ENCODE measurements at places on chromosomes 1 and 21.
A peak's percentile ranks its signal among the peaks of the same experiment; 100 is the strongest.

DNA sequence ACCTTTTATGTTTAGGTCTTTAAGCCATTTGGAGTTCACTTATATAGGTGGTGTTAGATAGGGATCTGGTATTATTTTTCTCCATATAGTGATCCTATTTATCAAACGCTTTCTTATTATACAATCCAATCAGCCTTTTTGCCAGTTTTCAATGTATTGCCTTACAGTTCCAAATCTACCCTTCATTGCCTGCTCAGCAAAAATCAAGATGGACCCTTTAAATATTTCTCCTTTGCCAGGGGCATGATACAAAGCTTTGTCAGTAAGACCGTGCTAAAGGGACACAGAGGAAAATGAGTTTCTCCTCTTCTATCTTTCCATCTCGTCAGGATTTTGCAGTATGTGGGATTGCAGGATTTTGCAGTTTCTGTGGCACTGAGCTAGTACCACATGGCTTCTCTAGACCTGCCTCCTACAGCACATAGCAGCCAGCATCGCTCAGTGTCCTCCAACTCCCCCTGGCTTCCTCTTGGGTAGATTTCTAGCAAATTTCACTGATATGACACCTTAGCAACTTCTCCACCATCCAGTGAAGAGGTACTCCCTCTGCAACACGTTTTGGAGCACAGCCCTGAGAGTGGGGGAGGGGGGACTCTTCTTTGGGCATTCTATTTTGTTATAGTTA is 22.5 kb upstream of the CAP1 start:
- no peak for DNase-seq

DNA sequence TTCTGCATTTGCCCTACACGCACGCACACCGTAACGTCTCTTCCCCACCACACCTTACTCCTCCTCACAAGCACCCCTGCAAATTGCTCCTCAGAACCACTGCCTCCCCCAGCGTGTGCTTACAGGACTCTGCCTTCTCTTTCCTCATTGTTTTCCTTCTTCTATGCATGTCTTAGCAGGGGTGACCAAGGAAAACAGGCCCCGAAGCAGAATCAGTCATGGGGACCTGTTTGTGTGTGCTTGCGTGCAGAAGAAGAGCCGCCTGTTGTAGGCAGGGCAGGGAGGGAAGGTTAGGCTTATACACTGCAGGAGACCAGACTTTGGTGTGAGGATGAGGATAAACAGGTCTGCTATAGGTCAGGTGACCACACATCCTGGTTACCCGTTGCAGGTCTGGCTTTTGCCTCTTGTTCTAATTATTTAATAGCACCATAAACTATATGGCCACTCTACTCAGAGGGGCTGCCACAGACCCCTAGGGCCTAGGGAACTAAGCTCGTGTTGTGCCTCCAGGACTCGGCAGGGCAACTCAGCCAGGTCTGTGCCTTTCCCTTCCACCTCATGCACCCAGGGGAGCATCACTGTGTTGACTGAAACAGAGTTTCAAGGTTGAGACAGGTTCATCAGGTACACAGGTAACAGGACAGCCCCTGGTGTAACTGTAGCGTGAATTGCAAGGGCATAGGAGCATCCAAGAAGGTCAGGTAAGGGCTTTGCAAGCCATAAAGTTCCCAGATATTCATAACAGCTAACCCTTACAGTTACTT is 60.8 kb upstream of the EPS8L3 start:
- DNase-seq = no peak

GRCh38 chr1:229022595-229023333 is 248.1 kb upstream of the RAB4A start:
- no peak for DNase-seq

DNA sequence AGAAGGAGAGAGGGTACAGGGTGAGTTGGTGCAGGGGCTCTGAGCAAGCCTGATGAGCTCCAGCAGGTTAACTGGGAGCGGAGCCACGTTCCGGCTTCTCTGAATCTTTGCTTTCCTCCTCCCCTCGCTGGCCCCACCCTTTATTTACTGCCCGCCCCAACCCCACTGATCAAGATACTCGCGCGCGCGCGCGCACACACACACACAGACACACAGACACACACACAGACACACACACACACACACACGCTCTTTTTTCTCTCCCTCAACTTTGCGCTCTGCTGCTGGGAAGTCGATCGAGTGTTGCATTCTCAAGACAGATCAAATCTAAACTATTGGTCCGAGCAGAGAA is at the start of gene GRIK1:
Gene GRIK1, minus strand, starts transcription at position 73 of the 352 bp plus-strand sequence.
- DNase-seq = no peak

DNA sequence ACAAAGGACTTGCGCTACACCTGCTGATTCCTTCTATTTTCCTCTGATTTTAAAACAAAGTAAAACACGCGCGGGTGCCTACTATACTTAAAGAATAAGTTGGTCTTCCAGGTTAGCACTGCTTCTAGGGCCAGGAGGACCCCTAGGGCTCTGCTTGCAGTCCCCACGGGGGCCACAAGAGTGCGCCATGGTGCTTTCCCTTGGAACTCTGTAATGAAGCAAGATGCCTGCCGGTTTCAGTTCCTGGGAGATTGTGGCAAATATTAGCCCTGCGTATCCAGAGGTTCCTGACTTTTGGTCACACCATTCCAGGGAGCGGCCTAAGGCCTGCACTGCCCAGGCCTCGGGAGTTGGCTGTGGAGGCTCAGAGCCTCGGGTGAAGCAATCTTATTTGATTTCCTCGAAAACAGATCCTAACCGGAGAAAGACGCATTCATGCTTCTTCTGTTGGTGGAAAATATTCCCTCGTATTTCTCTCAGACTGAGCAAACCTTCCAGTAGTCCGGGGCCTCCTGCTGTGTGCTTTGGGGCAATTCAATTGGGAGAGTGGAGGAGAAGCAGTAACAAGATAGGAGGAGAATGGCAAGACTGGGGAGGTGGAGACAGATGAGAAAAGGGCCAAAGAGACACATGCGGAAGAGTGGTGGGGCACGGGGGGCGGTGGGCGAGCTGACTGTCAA is 25.3 kb downstream of the ADAM30 start:
- peak; percentile 59 for DNase-seq

GRCh38 chr1:19967808-19968207 is 11.6 kb downstream of the PLA2G2A start:
- no peak for DNase-seq

GRCh38 chr1:151039521-151039920 is 3.1 kb downstream of the BNIPL start:
- no peak for DNase-seq

DNA sequence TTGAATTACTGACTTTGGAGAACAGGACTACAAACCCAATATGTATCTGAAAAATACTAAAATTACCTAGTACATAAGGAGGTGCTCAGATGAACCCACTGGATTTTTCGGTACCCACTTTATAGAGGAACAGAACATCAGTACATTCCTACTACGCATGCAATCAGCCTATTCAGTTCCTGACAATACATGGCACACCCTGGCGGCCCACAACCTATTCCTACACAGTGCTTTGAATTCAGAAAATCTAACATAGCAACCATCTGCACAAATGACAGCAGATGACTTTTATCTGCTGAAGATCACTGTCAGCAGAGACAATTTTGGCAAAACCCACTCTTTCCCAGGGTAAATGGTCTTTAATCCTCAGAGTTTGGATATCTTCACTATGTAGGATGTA is 257.1 kb upstream of the GREM2 start:
- no peak for DNase-seq

- DNase-seq = no peak
These were observed 25.1 kb downstream of the KRTAP10-1 start for GRCh38 chr21:44514746-44515358.

- DNase-seq = no peak
These were observed 87.5 kb upstream of the ACTL8 start for GRCh38 chr1:17667641-17668040.

- no peak for DNase-seq
These were observed 100.2 kb downstream of the LTN1 start for GRCh38 chr21:28892199-28893111.

DNA sequence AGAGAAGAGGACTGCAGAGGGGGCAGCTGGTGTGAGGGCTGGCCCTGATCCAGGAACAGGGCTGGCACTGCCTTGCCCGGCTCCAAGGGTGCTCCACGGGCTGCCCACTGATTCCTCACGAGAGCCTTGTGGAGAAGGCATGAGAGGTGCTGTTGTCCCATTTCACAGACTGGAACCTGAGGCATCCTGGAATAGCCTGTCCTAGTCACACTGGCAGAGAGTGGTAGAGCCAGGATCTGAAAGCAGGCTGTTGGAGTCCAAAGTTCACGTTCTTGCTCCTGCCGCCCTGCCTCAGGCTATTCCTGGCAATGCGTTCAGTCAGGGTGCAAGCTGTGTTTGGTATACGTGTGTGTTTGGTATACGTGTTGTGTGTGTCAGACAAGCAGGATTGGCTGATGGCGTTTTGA is 1.8 kb downstream of the RER1 start:
- DNase-seq = no peak

GRCh38 chr1:181514298-181515290 is 31.3 kb downstream of the CACNA1E start:
- no peak for DNase-seq

GRCh38 chr1:90850181-90850897 is 133.2 kb upstream of the BARHL2 start:
- DNase-seq = peak; percentile 52

GRCh38 chr1:42851420-42851819 is 5.0 kb downstream of the ZNF691 start:
- DNase-seq = no peak

DNA sequence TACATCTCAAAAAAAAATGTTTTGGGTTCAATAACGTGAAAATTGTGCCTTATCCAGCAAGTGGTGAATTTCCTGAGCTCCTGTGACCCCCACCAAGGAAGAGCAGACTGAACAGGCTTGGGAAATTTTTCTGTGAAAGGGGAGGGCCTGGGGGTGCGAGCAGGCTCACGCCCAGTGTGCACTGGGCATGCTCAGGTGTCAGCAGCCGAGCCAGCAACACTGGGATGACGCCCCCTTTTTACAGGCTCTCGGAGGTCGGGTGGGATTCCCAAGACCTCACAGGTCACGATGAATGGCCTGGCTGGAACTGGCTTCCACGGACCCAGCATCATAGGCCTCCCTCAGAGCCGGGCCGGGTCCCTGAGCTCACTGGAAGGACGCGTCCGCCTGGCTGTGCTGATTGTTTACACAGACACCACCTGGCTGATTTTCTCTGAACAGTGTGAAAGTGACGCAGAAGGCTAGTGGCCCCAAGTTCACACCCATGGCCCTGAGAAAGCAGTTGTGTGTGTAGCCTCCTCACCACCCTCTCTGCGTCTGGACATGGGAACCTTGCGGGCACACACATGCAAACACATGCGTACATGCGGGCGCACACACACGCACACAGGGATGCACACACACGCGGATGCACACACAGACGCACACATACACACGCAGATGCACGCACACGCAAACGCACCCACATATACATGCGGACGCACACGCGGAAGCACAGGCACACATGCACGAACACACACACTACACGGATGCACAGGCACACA is 9.2 kb downstream of the CSTB start:
- DNase-seq = no peak

- no peak for DNase-seq
These were observed 276.7 kb downstream of the KCNH1 start for GRCh38 chr1:210857146-210857663.

DNA sequence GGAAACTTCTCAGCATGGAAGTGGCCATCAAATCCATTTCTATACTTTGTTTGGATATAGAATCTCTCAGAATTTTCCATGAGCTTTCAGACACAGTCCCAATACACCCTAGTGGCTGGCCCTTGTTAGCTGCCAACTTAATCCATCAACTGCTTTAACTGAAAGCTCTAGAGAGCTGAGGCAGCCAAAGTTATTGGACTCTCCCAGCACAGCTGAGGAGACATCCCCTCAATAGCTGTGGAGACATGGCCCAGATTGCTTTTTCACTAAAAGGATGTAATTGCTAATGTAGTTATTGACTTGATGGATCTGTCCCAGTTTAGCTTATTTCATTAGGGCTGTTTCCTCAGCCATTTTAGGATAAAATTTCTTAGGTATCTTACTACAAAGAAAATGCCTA is 94.8 kb upstream of the PRMT6 start:
- DNase-seq = peak; percentile 49

- no peak for DNase-seq
These were observed 47.7 kb downstream of the OSBPL9 start for GRCh38 chr1:51664421-51665240.

GRCh38 chr21:25809013-25809412 is 74.2 kb downstream of the GABPA start:
- no peak for DNase-seq

DNA sequence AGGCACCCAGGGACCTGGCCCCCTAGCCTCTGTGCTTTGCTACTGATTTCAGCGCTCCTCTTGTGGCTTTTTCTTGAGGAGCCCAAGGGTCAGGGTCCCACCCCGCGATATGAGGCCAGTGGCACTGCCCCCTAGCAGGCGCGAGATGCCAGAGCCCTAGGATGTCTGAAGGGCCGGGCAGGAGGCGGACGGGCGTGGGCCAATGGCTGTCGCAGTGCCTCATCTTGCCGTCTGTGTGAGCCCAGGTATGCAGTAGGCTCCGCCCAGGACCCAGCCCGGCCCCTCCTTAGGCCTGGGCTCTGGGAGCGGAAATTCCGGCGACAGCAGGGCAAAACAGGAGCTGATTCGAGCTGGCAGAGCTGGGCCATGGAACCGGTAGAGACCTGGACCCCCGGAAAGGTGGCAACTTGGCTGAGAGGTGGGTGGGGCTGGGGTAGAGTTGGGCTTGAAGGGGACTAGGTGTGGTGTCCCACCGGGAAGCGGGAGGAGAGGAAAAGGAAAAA is at the start of gene CNKSR1:
Gene CNKSR1, plus strand, starts transcription at position 310 of the 503 bp plus-strand sequence. Its CDS starts 57 bp downstream, at position 367.
- no peak for DNase-seq

Measured in cerebellar cortex (tissue), 1 donor.